ENCODE measurements at places on chromosomes 16 and 17.

GRCh38 chr17:64326420-64327054 lies 63.5 kb upstream of the TEX2 start:
- no peak for DNase-seq

GRCh38 chr16:55207693-55208428 lies 116.1 kb upstream of the IRX6 start:
- no peak for DNase-seq

- no peak for DNase-seq
Measured at GRCh38 chr17:27452828-27453227, 3.4 kb upstream of the KSR1 start.

GRCh38 chr16:87046235-87046634 lies 271.0 kb downstream of the C16orf95 start:
- DNase-seq = no peak

- no peak for DNase-seq
Measured at GRCh38 chr17:65741710-65742109, 180.3 kb upstream of the AXIN2 start.

DNA sequence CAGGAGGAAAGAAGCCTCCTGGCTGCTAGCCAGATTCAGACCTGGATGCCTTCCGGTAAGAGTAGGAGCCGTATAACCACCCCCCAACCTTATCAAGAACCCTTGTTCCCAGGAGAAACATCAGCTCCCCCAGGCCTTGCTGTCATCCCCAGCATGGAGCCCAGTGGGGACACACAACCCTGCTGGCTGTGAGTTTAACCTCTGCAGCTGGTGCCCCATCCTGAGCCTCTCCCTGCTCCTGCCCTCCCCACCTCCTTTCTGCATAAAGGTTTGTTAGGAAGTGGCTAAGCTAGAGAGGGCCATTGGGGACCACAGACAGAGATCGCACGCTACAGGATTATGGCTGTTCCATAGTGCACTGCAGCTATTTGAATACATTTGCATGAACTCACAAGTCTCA lies 55.5 kb upstream of the RPL38 start:
- no peak for DNase-seq

- DNase-seq = peak; percentile 76
Measured at GRCh38 chr17:46151762-46152161, 41.5 kb downstream of the KANSL1 start.

GRCh38 chr16:69823831-69824563 lies 61.9 kb downstream of the WWP2 start:
- DNase-seq = no peak

DNA sequence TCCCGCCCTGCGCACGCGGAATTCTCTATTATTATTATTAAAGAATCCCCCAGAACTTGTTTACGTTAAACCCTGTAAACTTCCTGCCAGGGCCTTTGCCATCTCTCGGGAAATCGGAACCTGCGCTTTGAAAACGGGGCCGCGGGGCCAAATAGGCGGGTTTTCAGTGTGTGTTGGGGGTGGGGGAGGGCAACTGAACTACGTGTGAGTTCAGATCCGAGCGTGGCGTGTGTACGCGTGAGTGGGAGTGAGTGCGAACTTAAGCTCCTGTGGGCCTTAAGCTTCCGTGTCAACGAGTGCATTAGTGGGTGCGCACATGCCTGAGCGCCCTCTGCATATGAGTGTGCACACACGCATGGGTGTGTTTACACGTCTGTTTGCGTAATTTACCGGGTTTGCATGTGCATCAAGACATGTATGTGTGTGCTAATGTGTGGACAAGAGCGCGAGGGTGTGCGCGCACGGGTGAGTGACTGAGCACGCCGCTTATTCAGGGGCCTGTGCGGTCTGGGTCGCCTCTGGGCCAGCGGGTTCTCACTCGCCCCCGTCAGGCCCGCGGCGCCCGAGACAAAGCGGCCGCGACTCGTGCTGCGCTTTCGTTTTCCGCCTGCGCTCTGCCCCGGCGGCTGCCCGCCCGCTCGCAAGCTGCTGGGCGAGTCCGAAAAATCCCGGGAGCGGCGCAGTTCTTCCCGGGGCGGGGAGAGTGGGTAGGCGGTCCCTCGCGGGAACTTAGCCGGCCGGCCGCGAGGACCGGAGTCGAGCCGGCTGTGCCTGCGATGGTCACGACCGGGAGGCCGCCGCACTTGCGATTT lies 1.2 kb upstream of the FOXF1 start:
- DNase-seq = peak; percentile 67

DNA sequence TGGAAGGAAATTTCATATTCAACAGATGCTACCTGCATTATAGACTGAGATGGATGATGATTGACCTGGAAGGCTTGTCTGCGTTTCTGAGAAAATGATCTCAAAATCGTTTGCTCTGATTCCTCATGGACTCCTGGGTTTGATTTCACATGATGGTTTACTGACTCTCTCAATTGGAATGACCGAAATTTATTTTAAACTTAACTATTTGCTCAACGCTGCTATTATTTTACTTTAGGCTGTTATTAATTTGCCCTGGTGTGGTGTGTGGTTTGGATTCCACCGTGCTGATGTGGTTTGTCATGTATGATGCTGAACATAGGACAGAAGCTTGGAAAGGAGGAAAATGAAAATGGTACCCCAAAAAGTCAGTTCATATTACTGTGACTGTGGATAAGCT lies 37.3 kb upstream of the ELAC2 start:
- peak; percentile 87 for DNase-seq

- no peak for DNase-seq
Measured at GRCh38 chr16:55817236-55817912, 15.5 kb downstream of the CES1 start.

DNA sequence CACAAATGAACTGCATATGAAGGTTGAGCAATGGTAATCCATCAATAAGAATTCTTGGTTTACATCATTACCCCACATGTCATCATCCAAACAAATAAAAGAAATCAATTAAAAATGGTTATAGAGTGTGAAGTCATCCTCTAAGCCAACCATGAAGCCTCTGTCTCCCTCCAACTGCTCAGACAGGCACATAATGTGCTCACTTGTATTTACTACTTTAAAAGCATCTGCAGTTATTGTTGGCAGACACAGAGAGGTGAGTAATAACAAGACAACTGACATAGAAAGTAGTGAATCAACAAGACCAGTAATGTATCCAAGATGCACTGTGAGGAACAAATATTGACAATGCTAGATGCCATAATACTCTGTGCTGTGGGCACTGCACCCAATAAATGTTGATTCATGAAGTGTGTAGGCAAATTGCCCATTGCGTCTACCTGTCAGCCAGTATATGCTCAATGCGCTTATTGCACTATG lies 20.0 kb downstream of the ADAMTS18 start:
- no peak for DNase-seq

- no peak for DNase-seq
Measured at GRCh38 chr17:17810895-17811248, 25.9 kb downstream of the SREBF1 start.

DNA sequence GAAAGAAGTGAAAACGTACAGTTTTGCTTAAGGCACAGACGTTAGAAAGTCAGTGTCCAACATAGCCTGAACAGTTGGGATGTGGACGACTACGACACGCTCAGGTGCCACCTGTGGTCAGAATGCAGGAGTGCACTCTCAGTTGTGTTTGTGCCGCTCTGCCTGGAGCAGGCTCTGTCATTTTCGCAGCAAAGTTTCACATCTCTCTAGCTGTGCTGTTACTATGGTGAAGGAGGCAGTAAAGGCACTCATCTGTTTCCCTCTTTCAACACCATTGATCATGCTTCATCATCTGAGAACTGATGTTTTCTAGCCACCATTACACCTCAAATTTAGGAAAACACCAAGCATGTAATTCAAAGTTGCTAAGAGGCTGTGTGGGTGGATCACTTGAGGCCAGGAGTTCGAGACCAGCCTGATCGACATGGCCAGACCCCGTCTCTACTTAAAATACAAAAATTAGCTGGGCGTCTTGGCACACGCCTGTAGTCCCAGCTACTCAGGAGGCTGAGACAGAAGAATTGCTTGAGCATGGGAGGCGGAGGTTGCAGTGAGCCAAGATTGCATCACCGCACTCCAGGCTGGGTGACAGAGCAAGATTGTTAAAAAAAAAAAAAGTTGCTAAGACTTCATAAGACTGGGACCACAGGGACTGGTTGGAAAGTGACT lies 44.9 kb upstream of the DNAJA2 start:
- DNase-seq = no peak

GRCh38 chr17:69709441-69709840 lies 294.9 kb downstream of the MAP2K6 start:
- no peak for DNase-seq

GRCh38 chr16:27264151-27264550 lies 4.4 kb downstream of the NSMCE1 start:
- peak; percentile 60 for DNase-seq
